B cell (primary cell): ENCODE measurements at places on chromosomes 1 and 21.

DNA sequence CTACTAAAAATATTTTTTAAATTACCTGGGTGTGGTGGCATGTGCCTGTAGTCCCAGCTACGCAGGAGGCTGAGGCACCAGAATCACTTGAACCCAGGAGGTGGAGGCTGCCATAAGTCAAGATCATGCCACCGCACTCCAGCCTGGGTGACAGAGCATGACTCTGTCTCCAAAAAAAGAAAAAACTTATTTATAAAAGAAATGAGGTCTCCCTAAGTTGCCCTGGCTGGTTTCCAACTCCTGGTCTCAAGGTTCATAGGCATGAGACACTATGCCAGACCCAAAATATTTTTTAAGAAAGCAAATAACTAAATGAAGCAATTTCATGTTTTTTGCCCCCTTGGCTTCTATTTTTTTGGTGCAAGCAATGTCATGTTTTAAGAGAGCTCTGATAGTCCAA is 32.9 kb downstream of the EIF4G3 start:
- DNase-seq = no peak

GRCh38 chr1:39214998-39215873 is 10.7 kb downstream of the MACF1 start:
- peak; percentile 77 for DNase-seq

GRCh38 chr1:9181990-9182783 is 52.4 kb upstream of the H6PD start:
- DNase-seq = peak; percentile 47

GRCh38 chr1:201813226-201813625 is 15.7 kb upstream of the IPO9 start:
- no peak for DNase-seq

DNA sequence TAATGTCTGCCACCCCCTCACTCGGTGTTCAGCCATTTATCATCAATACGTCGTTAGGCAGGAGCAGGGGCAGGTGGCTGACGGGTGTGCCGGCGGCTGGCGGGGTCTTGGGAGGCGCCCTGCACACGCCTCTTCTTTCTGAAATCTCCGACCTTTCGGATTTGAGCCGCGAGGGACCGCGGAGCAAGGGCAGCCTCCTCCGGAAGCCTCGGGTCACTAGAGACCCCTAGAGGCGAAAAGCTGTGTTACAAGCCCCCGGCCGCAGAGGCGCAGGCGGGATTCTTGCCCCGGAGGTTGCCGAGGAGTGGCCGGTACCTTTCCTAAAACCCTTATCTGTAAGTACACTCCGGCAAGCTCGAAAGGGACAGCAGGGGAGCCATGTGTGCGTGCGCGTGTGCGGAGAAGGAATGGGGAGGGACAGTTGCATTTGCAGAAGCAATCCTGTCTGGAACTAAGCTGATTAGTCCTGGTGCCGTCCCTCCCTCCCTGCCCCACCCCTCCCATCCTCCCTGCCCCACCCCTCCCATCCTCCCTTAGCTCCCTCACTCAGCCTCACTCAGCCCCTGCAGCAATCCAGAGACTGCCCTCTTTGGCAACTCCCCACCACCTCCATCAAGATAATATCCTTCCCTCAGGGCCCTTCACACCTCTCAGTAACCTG is 11.0 kb downstream of the BRINP2 start:
- DNase-seq = peak; percentile 31

GRCh38 chr21:33238146-33238545 is 8.4 kb downstream of the IFNAR2 start:
- no peak for DNase-seq

DNA sequence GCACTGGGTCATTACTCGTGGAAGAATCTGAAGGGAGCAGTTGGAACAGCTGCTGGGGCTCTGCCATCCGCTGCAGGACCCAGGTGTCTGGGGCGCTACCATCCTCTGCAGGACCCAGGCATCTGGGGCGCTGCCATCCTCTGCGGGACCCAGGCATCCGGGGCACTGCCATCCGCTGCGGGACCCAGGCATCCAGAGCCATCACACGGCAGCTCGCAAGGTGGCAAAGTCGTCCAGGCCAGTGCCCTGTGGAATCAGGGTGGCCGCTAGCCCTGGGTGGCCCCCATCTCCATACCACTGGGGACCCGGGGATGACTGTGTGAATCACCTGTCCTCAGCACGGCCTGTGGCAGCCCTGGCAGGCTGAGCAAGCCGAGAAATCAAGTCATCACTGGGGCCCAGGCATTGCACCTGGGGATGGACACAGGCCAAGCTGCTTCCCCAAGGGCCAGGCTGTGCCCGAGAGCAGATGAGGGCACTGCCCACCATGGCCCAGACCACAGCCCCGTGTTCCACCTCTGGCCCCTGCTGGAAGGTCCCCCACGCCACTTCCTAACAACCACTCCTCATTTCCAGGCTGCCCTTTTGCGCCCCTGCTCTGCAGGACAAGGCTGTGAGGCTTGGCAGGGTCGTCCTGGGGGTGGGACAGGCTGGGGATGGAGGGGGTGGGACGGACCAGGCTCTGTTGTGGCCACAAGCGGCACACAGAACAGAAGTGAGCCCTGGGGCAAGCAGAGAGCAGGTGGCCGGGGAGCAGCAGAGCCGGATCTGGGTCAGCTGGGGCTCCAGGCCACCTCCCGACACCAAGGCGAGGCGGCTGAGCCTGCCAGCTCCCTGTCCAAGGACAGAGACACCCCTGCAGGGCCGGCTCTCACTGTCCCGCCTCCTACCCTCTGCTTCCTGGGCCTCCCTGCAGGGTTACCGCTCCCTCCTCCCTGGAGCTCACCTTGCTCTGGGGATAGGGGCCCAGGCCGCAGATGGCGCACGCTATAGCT is 12.7 kb downstream of the GABRD start:
- DNase-seq = no peak

- no peak for DNase-seq
These were observed 104.4 kb upstream of the GNG12 start for GRCh38 chr1:67937651-67938050.

DNA sequence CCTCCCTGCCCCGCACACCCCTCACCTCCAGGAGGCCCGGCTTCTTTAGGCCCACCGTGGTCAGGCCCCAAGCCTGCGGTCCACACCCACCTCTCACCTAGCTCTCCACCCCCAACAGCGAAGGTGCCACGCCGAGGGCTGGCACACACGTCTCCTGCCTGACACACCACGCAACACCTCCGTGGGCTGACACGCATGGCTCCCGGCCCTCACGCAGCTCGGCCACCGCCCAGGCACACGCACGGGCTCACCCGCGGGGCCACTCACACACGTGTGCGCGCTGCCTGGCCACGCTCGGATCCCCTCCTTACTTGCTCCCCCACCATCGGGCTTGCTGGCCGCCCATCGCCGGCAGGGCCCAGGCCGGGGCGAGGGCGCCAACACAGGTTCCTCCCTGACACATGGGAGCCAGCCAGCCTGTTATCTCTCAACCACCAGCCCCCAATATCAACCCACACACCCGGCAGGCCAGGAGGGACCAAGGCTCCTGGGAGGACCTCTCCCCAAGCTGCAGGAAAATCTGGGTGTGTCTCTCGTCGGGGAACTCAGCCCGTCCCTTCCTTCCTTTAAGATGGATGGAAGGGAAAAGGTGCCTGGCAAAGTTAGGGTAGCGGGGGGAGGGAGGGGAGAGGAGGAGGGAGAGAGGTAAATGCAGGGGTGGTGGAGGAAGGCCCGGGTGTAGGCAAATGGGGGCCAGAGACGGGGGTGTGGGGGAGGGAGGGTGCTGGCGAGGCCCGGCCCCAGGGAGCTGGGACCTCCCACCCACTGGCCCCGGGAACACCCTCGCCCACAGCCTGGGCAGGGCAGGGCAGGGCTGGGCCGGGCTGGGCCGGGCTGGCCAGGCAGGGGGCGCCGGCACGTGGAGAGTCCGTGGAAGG is 546 bp downstream of the ELOVL1 start:
- peak; percentile 62 for DNase-seq

GRCh38 chr21:29854795-29855194 is 85.0 kb downstream of the GRIK1 start:
- DNase-seq = no peak

DNA sequence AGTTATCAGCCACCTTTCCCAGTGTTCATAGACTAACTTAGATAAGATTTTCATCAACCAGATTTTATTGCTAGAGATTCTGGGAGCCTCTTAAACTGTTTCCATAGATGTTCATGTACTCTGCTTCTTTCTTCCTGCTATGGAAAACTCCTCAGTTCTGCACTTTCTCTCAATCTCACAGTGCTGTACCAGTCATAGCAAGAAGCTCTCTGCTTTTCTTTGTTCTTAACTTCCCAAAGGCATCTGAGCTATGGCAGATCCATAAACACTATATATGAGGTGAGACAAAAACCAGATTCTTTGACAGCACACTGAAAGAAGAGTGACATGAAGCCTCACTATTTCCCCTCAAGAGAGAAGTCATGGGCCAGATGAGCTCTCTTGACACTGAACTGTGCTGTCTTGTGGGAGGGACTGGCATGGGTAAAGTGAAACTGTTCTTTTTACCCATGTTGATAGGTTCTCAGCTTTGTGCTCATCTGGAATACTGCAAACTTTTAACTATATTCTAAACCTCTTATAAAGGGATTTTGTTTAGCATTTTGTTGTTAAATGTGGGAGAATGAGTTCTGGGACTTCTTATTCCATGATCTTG is 64.2 kb upstream of the LYPLAL1 start:
- no peak for DNase-seq

- DNase-seq = no peak
These were observed 16.2 kb downstream of the RHOU start for GRCh38 chr1:228751360-228752098.

DNA sequence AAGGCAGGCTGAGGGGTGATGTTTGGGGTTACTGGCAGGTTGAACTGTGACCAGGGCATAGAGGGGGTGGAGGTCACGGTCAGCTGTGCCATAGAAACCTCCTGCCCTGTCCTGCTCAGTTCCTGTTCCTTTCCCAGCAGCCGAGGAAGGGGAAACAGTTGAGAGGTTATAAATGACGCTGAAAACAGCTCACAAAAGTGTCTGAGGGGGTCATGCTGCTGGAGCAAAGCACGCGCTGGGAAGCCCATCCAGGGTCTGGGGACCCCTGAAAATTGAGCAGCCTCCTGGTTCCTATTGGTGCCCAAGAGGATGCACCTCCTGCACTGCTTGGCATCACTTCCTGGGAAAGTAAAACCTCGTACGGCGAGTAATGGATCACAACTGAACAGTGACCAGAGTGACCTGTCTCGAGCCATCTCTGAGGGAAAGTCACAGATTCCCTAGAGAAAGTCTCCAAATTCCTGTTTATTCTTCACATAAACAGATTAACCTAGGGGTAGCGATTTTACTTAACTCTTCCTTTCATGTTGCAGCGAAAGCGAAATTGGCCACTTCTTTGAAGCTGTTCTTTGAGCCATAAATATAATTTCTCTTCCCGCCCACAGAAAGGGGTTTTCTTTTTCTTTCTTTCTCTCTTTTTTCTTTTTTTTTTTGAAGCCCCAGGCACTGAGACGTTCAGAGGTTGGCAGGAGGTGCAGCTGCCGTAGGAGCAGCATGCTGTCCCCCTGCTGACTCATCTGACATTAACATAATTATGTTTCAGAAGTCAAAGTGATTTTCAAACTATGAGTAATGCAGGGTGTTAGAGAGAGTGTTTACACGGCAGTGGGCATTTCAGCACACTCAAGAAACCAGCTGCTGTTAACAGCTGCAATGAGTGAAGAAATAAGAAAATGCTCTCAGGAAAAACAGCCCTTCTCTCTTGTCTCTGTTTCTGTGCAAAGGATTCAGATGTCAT is 41.8 kb upstream of the ATF3 start:
- DNase-seq = peak; percentile 54

GRCh38 chr21:43886565-43886964 is 21.5 kb downstream of the AGPAT3 start:
- no peak for DNase-seq

DNA sequence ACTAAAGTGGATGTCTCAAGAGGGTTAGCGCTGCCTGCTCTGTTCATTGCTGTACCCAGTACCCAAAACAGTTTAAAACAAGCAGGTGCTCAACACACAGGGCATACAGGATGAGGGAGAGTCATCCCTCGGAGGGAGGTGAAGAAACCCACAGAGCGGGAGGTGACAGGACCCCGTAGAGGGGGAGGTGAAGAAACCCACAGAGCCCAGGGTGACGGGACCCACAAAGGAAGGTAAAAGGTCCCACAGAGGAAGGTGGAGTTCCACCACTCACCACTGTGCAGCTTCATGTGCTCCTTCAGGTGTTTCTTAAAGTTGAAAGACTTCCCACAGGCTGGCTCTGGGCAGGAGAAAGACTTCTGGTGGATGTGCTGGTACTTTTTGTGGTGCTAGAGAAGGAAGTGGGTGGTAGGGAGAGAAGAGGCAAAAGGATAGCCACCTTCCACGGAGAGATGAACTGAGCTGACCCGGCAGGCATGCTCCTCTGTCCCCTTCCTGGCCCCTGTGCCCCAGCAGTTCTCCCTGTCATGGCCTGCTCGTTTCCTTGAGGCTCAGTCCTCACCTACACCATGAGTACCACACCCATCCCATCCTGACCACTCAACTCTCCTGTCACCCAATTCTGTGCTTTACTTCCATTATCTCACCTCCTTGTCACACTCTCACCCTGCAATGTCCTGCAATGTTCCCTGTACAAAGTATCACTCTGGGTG is 5.1 kb downstream of the ZNF692 start:
- peak; percentile 27 for DNase-seq

GRCh38 chr1:186188004-186188539 is 187.0 kb downstream of the TPR start:
- DNase-seq = no peak

- DNase-seq = no peak
These were observed 953 bp upstream of the BRWD1 start for GRCh38 chr21:39314143-39315027.
